NCI-H1694 treated with DMSO at 0.1 percent for 48 hours (cell line): ENCODE measurements at places on chromosomes 6 and 20.

GRCh38 chr6:144294016-144294415 is 8.9 kb downstream of the UTRN start:
- DNase-seq: no peak

DNA sequence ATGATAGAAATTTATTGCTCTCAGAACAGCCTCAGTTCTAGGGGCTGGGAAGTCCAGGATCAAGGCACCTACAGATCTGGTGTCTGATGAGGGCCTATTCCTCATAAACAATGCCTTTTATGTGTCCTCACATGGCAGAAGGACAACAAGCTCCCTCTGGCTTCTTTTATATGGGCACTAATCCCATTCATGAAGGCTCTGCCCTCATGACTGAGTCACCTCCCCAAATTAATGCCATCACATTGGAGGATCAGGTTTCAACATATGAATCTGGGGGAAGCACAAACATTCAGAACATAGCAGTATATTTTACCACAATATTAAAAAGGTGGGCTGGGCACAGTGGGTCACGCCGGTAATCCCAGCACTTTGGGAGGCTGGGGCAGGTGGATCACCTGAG is 58.5 kb upstream of the CCN6 start:
- DNase-seq: no peak

DNA sequence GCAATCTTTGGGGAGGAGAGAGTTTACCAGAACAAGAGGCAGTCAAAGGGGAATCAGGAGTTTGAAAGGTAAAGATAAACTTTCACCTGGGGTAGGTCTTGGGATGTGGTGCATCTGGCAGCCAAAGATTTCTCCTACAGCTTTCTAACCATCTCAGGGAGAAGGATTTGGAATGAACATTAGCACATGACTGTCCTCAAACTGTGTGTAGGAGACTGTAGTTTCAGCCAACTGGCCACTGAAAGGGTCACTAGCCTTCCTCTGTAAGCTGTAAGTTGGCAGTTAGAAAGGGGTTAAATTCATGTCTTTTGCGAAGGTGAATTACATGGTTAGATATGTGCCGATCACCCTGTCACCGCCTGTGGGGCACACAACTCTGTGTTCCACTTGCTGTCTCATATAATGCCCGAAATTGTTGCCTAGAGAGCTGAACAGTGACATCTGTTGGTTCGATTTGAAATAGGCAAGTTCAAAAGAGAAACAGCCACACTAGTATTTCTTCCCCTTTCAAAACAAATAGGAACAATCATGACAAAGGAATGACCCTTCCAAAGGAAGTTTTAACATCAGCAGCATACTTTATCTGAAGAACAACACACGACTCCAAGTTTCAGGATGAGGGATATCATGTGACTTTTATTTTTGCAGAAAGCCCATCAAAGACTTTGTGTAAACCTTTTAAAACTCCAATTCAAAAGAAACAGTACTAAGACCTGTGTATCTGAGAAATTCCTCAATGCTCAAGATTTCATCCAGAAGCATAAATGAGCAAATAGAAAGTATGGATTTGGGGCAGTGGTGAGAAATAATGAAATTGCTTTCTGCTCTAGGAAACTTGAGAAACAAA is 1.1 kb upstream of the OPN5 start:
- peak; percentile 47 for DNase-seq

- no peak for DNase-seq
Measured at GRCh38 chr6:158468666-158469065, 91.2 kb upstream of the TMEM181 start.
